ENCODE measurements at places on chromosomes 3 and 15. TPM values are rescaled to one million over a fixed set of nuclear protein-coding genes. Genes with fewer than 3 reads are reported as not detected.

GRCh38 chr3:110697961-110698360 lies 373.7 kb upstream of the NECTIN3 start:
- no peak for DNase-seq

DNA sequence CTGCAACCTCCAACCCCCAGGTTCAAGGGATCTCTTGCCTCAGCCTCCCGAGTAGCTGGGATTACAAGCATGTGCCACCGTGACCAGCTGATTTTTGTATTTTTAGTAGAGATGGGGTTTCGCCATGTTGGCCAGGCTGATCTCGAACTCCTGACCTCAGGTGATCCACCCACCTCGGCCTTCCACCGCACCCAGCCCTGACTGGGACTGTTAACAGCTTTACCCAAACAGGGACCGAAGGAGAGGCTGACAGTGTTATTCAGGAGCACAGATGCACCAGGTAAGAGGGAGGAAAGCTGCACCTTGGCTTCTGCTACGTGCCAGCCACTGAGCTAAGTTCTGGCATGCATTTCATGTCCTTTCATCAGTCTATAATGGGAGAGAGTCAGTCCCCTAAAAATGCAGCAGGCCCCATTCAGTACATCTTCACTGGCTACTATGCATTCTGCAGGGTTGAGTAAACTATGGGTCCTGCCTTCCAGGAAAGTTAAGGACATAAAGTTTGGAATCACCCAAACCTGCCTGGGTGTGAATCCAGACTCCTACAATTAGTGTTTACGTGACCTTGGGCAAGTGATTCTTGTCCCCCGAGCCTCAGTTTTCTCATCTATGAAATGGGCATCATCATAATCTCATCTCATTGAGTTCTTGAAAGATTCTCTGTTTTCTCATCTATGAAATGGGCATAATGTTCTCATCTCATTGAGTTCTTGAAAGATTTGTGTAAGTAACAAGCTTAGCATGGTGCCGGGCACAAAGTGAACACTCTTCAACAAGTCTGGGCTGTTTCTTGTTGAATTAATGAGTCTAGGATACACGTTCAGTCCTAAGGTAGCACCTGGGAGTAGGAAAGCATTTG lies 82.2 kb downstream of the CPN2 start:
- DNase-seq = no peak

DNA sequence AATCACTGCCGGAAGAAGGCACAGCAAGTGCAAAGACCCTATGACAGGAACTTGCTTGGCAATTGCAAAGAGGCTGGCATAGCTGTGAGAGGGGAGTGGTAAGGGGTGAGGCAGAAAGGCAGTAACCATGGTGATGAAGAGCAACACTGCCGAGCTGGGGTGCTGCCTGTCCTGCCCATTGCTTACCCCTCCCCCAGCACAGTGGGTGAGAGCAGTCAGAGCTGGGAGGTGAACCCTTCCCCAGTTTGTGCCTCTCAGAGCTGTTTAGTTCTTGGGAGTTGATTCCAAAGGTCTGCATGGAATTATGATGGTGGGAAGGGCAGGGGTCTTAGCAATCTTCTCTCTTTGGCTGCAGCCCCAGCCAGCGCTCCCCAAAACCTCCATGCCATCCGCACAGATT lies 8.8 kb downstream of the TYRO3 start:
- DNase-seq = no peak

DNA sequence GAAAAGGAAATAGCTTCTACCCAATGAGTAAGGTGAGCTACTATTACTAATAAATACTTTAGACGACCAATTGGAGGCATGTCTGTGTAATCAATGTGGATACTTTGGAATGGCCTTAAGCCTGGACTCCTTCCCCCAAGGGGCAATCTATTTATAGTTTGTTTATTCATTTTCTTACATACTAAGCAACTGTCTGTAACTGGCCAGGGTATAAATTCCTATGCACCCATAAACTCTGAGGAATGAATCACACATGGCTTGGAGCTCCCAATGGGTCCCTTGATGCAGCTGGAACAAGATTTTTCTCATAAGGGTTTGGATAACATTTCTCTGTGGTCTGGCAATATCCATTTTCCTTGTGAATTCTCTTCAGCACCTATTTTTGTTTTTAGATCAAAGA lies 506.8 kb downstream of the EDEM1 start:
- DNase-seq = no peak

Gene GOLGA6L7
- total RNA-seq = not detected

Gene CHRM5
- not detected for total RNA-seq
